ENCODE measurements at places on chromosomes 5 and 9. TPM values are rescaled to one million over a fixed set of nuclear protein-coding genes. Genes with fewer than 3 reads are reported as not detected.

- no peak for DNase-seq
Measured at GRCh38 chr5:54062958-54063357, 247.4 kb downstream of the ARL15 start.

DNA sequence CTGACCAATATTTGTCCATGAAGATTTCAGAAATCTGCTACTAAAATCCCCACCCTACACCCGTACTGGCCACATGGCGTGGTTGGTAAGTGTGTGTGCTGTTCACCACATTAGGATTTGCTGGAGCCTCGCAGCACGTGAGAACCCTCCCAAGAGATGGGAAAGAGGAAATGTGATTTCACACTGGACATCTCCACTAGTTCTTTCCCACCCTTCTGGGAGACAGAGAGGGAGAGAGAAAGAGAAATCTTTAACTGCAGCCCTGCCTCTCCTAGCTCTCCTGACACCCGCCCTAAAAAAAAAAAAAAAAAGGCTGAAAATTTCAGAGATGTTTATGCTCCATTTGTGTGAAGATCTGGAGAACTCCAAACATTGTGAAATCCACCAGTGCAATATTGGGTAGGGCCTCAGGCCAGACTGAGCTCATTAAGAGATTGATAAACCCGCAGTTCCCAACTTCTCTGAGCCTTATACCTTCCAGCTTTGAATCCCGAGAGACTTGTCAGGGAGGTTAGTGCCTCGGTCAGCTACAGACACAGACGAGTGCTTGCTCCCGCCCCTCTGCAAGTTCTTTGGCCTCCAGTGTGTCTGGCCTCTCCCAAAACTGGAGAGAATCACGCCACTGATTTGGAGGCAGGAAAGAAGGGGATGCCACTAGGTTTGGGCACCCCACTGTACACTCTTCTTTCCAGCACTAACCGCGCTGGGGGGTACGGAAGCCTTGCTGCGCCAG, 1.9 kb downstream of the SPRY4 start:
- DNase-seq, result no peak

DNA sequence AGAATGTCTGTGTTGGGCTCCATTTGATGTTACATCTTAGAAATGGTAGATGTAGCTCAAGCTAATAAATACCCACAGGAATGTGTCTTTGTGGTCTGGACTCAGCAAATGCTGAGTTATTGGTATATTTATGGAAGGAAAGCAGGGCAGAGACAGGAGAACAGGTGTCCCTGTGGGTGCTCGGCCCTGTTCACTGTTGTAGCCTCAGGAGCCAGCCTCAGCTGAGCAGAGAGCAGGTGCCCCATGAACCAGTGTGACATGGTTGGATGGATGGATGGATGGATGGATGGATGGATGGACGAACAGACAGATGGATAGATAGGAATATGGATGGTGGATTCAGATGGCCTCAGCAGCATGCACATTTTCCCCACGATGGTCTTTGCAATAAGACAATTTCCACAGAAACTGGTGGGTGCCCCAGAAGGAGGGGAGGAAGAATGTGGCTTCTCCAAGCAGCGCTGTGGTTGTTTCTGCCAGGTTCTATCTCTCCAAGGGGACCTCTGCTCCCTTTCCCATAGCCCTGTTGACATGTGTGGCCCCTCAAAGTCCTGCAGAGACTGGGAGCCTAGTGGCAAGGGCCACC, 8.2 kb upstream of the IRF1 start:
- no peak for DNase-seq

GRCh38 chr9:98806394-98807035, 955 bp upstream of the GALNT12 start:
- DNase-seq, result no peak

GRCh38 chr9:94937214-94937903, 210.9 kb downstream of the AOPEP start:
- no peak for DNase-seq

Gene GPR151
- 0.40 TPM for total RNA-seq

Gene SLC34A1
- not detected for total RNA-seq

Gene ABLIM3
- total RNA-seq, result 47.0 TPM

Gene SUSD1
- total RNA-seq, result 25.6 TPM

Measured in dorsolateral prefrontal cortex (tissue), 122 donors.